GM18507 (cell line): ENCODE measurements at places on chromosomes 4 and X.

- no peak for DNase-seq
Observed at GRCh38 chrX:118355225-118355920, 9.5 kb downstream of the WDR44 start.

GRCh38 chr4:138611721-138612120 is 369.6 kb upstream of the SLC7A11 start:
- no peak for DNase-seq

- DNase-seq, result no peak
Observed at GRCh38 chrX:131729295-131729694, 185.4 kb downstream of the OR13H1 start.

- DNase-seq, result no peak
Observed at GRCh38 chr4:156633847-156634246, 337.8 kb downstream of the PDGFC start.

- no peak for DNase-seq
Observed at GRCh38 chr4:3724319-3725231, 41.6 kb upstream of the ADRA2C start.

DNA sequence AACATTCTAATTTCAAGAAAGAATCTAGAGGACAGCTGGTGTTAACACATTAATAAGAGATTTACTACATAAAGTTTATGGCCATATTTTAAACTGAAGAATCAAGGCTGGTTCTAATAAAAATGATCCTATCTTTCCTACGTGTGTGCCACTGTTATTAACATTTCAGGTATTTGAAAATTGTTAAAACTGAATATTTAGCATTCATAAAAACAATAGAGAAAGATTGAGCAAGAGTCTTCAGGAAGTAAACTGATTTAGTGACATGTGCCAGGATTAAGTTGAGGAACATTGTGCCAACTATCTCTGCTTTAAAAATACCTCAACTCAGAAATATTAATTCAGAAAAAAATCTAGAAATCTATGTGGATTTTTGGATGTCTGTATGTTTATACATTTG is 810.1 kb downstream of the FAT4 start:
- DNase-seq, result no peak
